ENCODE measurements at places on chromosomes 7 and 10. TPM values are rescaled to one million over a fixed set of nuclear protein-coding genes. Genes with fewer than 3 reads are reported as not detected.
A peak's percentile ranks its signal among the peaks of the same experiment; 100 is the strongest.

The NRBF2 gene
- 21.5 TPM for total RNA-seq

The C7orf57 gene
- 0.32 TPM for total RNA-seq

The EN2 gene
- not detected for total RNA-seq

The OR2A12 gene
- not detected for total RNA-seq

DNA sequence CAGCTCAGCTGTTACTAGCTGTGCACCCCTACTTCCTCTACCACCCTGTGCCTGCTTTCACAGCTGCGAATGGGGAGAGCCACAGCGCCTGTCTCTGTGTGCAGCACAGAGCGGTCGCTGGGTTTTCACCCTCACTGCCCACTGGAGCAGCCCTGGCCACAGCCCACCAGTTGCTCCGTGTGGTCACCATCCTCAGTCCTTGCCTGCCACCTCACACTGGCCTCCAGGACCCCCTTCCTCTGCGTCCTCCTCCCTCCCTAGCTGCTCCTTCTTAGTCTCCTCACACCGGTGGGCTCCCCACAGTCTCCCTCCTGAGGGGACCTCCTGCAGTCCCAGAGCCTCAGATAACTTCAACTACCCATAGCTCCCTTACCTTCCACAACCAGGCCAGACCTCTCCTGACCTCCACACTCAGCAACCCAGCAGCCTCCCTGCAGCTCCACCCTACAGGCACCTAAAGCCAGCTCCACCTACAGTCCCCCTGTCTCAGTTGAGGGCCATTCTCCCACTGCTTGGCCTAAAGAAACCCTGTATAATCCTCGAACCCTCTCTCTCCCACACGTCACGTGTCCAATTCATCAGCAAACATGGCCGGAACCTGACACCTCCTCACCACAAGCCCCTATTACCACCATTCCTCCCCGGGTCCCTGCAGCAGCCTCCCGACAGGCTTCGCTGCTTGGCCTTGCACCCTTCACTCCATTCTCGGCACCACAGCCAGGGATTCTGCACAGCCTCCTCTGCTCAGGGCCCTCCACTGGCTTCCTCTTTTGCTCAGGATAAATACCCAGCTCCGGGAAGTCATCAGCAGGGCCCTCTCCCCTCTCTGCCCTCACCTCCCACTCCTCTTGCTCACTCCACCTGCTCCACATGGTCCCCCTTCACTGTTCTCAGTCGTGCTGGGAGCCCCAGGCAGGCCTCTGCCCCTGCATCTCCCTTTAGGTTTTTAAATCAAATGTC is 28.1 kb downstream of the PLAC9 start:
- no peak for ATAC-seq

- no peak for ATAC-seq
These were observed 20.5 kb upstream of the DLD start for GRCh38 chr7:107870427-107871000.

DNA sequence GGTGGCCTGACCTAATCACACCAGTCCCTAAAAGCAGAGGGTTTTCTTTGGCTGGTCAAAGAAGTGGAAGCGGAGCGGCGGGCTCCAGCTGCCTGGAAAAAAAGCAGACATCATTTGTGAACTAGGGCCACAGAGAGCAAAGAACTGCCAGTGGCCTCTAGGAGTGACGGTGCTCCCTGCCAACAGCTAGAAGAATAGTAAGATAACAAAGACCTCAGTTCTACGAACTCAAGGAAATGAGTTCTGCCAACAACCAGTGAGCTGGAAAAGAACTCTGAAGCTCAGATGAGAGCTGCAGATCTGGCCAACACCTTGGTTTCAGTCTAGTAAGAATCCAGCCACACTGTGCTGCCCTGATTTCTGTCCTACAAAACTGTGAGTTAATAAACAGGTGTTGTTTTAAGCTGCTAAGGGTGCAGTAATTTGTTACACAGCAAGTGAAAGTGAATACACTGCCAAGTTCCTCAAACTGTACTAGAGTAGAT is 178.0 kb downstream of the SRPK2 start:
- ATAC-seq: no peak

- ATAC-seq: no peak
These were observed 1.9 kb downstream of the VWC2 start for GRCh38 chr7:49775065-49775948.

DNA sequence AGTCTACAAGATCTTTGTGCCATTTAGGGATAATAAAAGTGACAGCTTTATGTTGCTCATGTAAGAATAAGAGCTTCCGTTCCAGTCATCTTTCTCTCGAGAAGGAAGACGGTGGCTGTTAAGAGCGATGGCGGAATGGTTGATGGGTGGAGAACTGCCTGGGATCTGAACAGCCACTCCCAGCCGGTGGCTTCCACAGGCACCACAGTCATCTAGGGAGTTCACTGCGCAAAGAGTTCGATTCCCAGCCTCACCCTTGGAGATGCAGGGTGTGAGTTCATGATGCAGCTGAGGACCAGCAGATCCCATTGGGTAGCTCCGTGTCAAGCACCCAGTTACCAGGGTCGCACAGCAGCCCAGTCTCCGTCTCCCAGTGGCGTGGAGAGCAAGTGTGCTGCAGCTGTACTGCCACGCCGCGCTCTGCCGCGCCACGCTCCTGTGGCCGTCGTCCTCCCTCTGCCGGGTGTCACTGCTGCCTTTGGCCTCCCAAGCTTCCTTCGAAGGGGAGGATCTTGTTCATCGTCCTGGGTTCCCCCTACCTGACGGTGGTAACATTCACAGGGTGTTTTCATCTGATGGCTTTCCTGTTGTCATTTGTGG is 7.8 kb downstream of the SUN1 start:
- ATAC-seq: no peak

DNA sequence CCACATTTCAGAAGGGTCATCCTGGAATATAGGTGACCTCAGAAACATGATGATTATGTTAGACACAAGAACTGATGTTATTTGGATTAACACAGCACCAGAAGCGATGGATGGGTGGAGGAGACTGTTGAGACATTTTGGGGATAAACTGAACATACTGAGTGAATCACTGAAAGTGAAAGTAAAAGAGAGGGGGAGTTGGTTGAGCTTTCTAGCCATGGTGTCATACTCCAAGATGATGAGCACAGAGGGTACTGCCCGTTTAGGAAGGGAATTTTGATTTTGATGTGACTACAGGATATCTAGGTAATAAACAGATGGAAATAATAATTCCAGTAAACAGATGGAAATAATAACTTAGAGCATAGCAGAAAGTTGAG is 248.0 kb upstream of the NPY start:
- ATAC-seq: peak; percentile 54

DNA sequence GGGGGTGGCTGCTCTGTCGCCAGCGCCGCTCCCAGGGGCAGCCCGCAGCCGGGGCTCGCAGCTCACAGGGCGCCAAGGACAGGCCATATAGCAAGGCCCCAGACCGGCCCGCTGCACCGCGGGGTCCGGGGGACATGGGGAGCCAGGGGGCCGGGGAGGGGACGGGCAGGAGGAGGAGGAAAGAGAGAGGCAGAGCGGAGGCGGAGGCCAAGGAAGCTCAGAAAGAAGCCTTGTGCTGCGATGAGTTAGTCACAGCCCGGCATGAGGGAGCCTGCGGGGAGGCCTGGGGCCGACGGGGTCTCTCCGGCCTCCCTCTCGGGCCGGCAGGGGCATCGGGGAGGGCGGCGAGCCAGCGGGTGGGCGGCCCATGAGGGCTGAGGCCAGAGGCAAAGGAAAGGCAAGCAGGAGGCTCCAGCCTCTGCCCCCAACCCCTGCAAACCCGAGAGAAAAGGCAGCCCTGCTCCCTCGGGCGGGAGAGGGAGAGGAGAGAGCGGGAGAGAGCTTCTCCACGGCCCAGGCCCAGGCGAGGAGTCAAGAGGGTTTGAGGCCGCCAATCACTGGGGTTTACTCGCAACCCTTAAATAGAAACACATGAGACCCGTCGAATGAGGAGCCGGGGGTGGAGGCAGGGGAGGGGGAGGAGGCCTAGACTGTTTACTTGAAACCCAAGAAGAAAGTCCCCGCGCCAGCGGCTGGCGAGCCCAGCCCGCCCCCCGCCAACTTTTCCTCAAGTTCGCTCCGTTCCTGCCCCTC is 167.9 kb downstream of the NEURL1 start:
- ATAC-seq: peak; percentile 65

DNA sequence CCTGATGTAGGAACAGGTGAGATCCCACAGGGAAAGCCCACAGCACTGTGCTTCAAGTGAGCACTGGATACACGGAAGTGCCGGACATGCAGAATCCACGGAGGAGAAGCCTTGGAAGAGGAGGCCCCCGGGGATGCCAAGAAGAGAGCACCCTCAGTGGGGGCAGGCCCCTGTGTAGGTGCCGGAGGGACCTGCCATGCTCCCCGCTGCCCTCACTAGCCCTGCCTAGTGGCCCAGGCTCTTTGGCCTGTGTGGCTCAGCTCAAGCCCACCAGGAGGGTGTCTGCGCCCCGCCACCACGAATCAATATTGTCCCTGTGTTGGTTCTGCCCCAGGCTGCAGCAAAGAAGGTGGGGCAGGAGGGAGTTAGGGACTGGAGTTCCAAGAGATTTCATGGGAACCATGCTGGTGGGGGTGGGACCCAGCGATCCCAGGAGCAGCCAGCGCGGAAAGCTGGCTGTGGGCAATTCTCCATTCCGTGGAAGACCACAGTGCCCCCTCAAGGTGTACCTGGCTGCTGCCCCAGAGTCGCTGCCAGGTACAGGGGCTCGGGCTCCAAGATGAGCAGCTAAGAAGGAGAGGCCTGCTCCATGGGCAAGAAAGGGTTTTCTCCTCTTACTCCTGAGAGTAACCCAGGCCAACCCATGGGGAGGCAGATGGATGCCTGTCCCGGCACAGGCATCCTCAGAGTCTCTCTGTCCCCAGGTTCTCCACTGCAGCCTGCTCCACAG is 34.9 kb upstream of the LEP start:
- ATAC-seq: no peak

- ATAC-seq: no peak
These were observed 11.2 kb downstream of the YKT6 start for GRCh38 chr7:44212018-44212417.
